Right kidney (tissue), 9 donors: ENCODE measurements at places on chromosomes 1 and 21.
A peak's percentile ranks its signal among the peaks of the same experiment; 100 is the strongest.

DNA sequence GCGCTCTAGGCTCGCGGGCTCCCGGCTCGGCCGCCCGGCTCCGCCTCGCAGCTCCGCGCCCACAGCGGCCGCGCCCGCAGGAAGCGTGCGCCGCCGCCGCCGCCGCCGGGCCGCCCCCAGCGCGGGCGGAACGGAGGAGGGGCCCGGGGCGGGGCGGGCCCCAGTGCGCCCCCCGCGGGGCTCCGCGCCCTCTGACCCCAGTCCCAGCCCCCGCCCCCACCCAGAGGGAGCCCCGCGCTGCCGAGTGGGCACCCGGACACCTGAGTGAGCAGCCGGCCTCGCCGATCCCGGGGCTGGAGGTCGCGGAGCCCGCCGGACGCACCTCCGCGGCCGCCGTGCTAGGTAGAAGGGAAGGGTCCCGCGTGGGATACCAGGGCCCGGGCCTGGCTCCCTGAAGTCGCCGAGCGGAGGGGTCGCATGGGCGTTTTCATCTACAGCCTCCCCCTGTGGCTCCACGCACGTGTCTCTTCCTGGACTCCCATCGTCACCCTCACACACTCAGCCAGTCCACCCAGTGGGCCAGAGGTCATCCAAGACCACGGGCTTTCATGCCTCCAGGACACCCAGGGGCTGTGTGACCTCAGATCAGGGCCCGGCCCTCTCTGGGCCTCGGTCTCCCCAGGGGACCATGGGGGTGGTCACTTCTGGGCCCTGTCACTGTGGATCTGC lies at the start of gene SDC3:
Gene SDC3 (minus strand): TSS at position 63 of the 669 bp plus-strand sequence. CDS start 172 bp downstream, outside the sequence.
- DNase-seq: peak; percentile 60

GRCh38 chr1:162475089-162475488 lies 22.5 kb upstream of the UHMK1 start:
- DNase-seq: no peak

- DNase-seq: no peak
Measured at GRCh38 chr1:46725736-46726108, 6.8 kb upstream of the EFCAB14 start.

GRCh38 chr1:90344963-90345730 lies 350.2 kb downstream of the ZNF326 start:
- no peak for DNase-seq

- DNase-seq: no peak
Measured at GRCh38 chr21:33945652-33946270, 30.2 kb upstream of the ATP5PO start.

DNA sequence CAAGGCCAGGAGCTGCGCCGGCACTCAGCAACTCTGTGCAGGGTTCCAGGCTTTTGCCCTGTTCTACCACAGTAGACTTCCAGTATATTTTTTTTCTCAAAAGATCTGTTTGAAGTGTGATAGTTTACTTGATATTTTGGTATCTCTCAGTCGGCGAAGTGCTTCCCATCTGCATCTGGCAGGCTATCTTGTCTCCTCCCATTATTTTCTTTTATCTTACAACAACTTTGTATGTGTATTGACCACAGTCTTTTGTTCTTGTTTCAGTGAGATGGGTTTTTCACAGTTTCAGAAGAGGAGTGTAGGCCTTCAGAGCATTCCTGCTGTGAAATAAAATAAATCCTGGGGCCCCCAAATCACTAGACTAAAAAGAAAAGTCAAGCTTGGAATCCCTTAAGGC lies 292.9 kb downstream of the PTGER3 start:
- no peak for DNase-seq

DNA sequence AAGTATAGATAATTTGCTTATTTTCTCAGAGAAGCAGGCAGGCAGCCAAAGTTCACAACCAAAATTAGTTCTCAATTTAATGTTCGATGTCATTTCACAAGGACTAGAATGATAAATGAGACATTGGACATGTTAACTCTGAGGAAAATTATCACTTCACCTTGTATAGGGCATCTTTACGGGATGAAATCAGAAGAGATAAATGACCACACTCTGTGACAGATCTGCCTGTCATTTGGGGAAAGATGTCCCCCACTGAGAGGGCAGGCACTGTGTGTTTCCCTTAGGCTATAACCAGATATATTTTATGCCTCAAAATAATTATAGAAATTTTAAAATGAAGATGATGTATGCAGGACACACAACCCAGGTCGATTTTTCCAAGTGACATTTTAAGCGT lies 642.9 kb downstream of the BRINP3 start:
- DNase-seq: no peak

DNA sequence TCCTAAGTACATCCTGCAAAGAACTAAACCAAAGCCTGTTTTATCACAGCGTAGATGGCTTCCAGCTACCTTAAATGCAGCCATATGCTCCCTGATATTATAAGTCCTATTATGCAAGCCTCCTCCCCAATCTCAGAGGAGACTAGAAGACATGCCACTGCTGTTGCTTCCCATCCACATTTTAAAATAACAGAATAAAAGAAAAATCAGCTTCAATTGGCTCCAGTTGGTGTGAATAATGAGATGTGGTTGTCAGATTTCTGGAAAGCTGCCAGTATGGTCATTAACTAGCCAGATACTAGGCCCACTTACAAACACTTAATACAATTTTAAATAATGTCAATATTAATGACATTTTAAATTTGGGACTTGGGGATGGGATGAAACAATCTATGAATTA lies 25.7 kb downstream of the WARS2 start:
- no peak for DNase-seq

GRCh38 chr1:30872948-30873263 lies 35.7 kb downstream of the SDC3 start:
- DNase-seq: no peak

DNA sequence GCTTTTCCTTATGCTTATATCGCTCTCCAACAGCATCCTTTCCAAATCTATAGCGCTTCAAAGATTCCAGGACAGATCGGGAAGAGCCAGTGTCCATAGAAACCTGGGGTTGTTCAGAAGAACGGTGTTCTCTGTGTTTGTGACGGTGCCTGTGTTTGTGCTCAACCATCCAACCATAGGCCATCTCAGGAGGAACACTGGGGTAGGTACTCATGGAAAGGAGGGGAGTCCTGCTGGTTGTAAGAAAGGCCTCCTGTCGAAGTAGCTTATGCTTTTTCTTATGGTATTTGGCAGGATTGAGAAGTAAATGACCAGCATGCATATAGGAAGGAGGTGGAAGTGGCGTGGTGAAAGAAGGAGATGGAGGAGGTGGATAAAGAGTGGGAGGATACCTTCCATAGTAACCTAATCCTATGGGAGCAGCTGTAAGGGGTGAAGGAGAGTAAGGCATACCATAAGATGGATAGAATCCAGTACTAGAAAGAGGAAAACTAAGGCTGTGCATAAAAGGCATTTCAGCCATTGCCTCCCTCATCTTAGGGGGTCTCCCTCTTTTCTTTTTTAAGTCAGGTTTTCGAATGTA lies 84.2 kb downstream of the ASH1L start:
- no peak for DNase-seq

- DNase-seq: no peak
Measured at GRCh38 chr1:21325231-21325718, 35.0 kb upstream of the ECE1 start.

- no peak for DNase-seq
Measured at GRCh38 chr1:167703557-167703956, 18.2 kb upstream of the MPZL1 start.

DNA sequence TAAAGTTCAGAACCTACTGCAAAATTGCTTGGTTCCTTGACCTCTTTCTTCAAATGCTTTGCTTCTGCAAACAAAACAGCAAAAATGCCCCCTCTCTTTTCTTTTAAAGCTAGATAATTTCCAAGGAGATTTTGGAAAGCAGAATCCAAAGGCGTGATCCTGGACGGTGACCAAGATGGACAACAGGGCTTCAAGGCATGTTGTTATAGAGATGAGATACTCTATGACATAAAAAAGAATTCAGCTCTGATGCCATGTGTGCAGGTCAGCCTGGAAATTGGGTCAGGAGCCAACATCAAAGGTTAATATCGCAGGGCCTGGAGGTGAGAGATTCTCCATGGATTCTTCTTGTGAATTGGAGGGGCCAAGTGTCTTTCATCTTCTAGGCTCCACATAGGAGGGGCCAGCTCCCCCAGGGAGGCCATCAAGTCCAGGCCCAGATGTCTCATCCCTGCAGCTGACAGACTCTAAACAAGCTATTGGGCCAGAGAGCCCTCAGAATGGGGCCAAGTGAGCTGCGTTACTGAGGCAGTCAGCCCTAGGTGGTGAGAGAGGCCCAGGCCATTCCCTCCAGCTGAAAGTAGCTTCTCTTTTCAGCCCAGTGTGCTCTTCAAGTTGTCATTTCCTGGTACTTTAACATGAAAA lies 45.5 kb downstream of the NMNAT2 start:
- no peak for DNase-seq

GRCh38 chr1:220655509-220655908 lies 34.7 kb upstream of the C1orf115 start:
- no peak for DNase-seq

DNA sequence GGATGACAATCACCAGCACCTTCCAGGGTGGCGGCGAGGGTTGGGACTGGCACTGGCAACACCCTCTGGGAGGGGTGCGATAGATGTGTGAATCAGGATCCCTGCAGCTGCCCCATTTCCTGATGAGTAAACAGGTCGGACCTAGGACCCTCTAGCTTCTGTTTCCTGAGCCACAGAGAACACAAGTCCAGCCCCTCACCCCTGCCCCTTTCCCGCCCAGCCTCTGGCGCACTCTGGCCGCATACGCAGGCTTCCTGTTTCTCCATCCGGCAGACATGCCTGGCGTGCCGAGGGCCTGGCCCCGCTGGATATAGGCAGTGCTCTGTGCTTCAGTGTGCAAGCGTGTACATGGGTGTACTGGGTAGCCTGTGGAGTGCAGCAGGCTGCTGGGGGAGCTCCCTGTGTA lies 4.6 kb downstream of the PEAR1 start:
- no peak for DNase-seq

GRCh38 chr1:86259390-86259789 lies 102.8 kb upstream of the COL24A1 start:
- no peak for DNase-seq

DNA sequence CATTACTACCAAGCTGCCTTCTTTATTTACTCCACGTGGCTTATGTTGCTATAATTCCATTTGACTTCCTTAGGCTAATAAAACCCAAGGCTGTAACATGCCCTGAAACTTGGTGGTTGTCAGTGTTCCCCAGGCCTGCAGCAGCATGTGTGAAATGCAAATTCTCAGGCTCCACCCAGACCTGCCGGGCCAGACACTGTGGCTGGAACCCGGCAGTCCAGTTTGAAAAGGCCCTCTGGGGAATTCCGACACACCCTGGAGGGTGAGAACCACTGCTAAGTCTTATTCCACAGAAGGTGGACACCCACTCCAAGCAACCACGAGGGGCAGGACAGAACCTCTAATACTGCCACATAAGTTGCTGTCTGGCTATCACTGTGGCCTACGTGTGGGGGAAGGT lies 41.4 kb downstream of the URB1 start:
- no peak for DNase-seq

- peak; percentile 86 for DNase-seq
Measured at GRCh38 chr1:231626535-231626950, at the start of gene DISC1. Gene DISC1, plus strand, starts transcription at chr1:231626790. Its CDS starts 78 bp downstream, at chr1:231626868.

- DNase-seq: no peak
Measured at GRCh38 chr1:112759228-112759627, 44.1 kb upstream of the PPM1J start.

GRCh38 chr1:54362881-54363340 lies 43.3 kb downstream of the SSBP3 start:
- DNase-seq: no peak

GRCh38 chr1:1047407-1047806 lies 26.7 kb downstream of the RNF223 start:
- DNase-seq: no peak

- DNase-seq: no peak
Measured at GRCh38 chr1:11598461-11598860, 55.8 kb downstream of the FBXO2 start.
